ENCODE measurements at places on chromosomes 1 and 21.

- no peak for DNase-seq
Measured at GRCh38 chr1:66731170-66731865, 20.9 kb upstream of the DYNLT5 start.

DNA sequence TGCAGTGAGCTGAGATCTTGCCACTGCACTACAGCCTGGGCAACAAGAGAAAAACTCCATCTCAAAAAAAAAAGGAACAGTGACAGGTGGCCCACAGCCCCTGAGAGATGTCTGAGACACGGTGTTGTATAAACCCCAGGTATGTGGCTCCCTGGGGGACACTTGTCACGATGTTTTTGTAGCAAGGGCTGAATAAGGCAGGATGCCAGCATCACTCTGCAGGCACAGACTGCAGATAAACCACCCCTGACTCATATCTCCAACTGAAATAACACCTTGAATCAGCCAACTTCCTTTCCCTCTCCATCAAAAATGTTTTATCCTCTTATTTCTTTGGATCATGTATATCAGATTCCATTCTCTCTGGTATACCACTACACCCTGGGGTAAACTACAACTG, 52.5 kb downstream of the NMNAT2 start:
- DNase-seq: no peak

- no peak for DNase-seq
Measured at GRCh38 chr21:31837618-31838390, 35.0 kb upstream of the HUNK start.

- DNase-seq: no peak
Measured at GRCh38 chr1:201515895-201516294, 9.0 kb upstream of the CSRP1 start.

- no peak for DNase-seq
Measured at GRCh38 chr1:193066606-193067005, 7.2 kb downstream of the RO60 start.

- peak; percentile 54 for DNase-seq
Measured at GRCh38 chr1:12405325-12406210, 175.7 kb downstream of the VPS13D start.

DNA sequence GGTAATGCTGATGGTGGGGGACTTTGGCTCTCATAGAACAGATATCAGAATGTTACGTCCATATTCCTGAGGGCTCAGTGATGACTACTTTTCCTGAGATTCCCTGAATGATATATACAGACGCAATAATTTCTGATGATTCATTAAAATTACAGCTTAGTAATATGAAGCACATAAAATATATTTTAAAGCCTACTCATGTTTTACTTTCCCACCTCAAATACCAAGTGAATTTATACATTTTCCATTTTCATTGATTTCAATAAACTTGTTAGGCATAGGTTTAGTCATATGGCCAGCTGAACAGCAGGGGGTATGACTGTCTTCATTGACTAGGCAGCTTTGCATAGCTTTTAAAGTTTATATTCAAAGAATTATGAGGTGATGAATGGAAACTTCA, 26.2 kb upstream of the PDC start:
- DNase-seq: no peak

DNA sequence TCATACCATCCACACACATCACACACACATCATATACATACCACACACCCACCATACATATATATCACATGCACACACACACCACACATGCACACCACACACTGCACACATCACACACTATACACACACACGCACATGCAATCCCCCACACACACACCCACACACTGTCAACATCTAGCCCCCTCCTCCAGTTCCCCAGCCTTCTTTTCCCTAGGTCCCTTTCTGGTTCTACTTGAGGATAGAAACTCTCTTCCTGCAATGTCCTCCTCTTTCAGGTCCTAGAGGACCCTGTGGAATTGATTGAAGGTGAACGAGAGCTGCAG, 4.3 kb downstream of the CASQ1 start:
- DNase-seq: no peak

DNA sequence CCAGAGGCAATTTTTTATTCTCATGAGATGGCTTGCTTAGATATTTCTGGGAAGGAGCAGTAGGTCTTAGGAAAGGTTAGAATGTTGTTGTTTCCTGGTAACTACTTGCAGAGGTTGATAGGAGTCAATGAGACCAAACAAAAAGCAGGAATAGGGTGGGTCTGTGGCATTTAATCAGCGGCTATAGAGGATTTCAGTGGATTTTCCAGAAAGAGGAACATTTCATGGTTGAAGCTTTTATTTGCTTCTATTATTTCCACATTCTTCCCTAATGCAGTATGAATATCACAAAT, 111.3 kb upstream of the PALMD start:
- DNase-seq: no peak

GRCh38 chr1:27662707-27663393, 9.1 kb downstream of the IFI6 start:
- peak; percentile 78 for DNase-seq

- DNase-seq: peak; percentile 85
Measured at GRCh38 chr1:229209816-229210215, 61.1 kb upstream of the RAB4A start.

DNA sequence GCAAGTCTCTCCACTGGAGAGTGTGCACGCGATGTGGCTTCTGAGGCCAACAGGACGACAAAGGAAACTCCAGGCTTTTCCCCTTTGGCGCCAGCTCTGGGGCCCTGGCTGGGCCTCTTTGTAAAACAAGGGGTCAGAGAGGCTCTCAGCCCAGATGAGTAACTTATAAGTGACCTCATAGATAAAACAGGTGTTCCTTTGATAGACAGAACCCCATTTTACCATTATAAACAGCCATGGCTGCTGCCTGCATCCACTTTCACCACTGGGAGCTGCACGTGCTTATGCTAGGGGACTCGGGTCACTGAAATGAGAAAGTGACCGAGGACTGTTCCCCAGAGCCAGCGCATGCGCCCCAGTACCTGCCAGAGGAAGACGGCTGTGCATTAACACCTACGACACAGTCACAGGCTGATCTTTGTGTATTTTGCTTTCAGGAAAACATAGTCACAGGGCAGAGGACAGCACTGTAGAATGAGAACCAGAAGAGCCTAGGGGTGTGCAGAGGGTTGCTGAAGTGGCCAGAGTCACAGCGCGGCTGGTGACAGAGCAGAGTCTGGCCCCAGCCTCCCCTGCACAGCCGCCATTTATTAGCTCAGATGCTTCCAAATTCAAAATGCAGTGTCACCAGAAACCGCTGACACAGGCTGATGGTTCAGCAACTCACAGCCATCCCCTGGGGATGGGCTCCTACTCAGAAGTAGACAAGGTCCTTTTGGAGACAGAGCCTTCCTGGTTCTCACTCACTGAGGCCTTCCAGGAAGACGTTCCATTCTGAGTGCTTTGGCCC, 12.7 kb downstream of the RNF207 start:
- DNase-seq: no peak

GRCh38 chr1:171501305-171502024, 16.1 kb downstream of the PRRC2C start:
- DNase-seq: no peak

DNA sequence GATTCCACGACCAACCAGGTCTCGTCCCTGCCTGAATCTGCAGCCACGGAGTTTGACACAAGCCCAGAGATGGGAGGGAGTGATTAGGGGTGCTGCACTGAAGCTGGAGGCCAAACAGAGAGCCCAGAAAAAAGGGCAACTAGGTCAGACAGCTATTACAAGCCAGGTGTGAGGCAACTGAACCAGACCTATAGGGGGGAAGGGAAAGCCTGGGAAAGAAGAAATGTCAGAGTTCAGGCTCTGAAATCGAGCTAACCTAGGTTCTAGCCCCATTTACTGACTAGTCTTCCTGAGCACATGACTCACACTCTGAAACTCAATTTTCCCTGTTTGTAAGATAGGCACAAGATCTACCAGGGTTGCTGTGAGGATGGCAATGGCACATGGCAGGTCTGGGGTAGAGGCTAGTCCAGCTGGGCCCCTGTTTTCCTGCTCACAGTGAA, 1.7 kb downstream of the DHCR24 start:
- no peak for DNase-seq

Data from fibroblast of mammary gland (primary cell).